Upper lobe of right lung (tissue), 1 donor: ENCODE measurements at places on chromosomes 2 and 18.

- no peak overlapping the region for H3K4me3 ChIP-seq
- H3K36me3 ChIP-seq, result no peaks in the 10 kb centered on the region
- peaks cover 4% of the 10 kb centered on the region for H3K4me1 ChIP-seq
- H3K27ac ChIP-seq, result no peak overlapping the region
- no peaks in the 10 kb centered on the region for H3K27me3 ChIP-seq
- no peak for DNase-seq
Observed at GRCh38 chr2:160042054-160042453, 20.4 kb downstream of the PLA2R1 start.

DNA sequence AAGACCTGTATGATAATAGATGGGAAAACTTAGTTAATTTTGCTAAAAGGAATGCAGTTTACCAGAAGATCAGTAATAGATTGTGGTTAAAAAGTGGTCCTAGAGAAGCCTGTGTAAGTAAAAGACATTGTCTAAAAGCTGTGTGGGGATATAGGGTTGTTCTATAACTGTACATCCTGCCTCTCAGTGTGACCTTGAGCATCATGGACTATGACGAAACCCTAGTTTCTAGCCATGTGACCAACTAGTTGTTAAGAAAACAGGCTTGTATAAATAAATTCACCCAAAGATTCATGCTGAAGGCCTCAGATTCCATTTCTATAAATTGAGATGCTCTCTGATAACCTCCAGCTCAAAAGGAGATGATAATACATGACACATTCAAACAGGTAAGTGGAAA is 160.7 kb downstream of the IKZF2 start:
- DNase-seq, result no peak
- H3K36me3 ChIP-seq, result no peaks in the 10 kb centered on the region
- no peaks in the 10 kb centered on the region for H3K27me3 ChIP-seq
- H3K27ac ChIP-seq, result no peak overlapping the region

DNA sequence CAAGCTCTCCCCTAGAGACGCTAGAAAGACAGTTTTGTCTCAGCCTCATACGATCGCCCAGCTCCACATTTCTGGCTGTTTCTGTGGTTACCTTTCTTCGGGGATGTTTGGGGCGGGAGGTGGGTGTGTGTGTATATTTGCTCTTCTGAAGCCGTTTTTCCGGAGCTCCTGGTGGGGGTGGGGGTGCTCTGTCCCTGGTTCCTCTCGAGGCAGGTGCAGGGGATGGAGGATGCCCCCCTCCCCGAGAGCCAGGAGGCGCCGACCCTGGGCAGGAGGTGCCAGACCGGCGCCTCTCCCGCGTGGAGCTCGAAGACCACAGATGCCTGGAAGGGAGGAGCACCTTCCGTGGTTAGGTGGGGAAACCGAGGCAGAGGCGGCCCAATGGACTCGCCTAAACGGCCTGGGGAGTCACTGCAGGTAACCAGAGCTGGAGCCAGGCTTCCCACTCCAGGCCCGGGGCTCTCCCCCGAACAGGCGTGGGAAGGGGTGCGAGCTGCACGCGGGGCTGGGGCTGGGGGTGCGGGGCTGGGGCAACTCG is 694 bp upstream of the HPCAL1 start:
- no peak for DNase-seq
- H3K27me3 ChIP-seq, result no peaks in the 10 kb centered on the region
- H3K4me3 ChIP-seq, result peak overlapping the region; percentile 83
- H3K27ac ChIP-seq, result peak overlapping the region; percentile 88
- H3K4me1 ChIP-seq, result peaks cover 49% of the 10 kb centered on the region
- no peaks in the 10 kb centered on the region for H3K36me3 ChIP-seq

GRCh38 chr18:63073481-63073880 is 246.1 kb downstream of the BCL2 start:
- H3K27ac ChIP-seq, result no peak overlapping the region
- peaks cover 5% of the 10 kb centered on the region for H3K4me1 ChIP-seq
- no peak overlapping the region for H3K4me3 ChIP-seq
- no peaks in the 10 kb centered on the region for H3K36me3 ChIP-seq
- H3K27me3 ChIP-seq, result no peaks in the 10 kb centered on the region

DNA sequence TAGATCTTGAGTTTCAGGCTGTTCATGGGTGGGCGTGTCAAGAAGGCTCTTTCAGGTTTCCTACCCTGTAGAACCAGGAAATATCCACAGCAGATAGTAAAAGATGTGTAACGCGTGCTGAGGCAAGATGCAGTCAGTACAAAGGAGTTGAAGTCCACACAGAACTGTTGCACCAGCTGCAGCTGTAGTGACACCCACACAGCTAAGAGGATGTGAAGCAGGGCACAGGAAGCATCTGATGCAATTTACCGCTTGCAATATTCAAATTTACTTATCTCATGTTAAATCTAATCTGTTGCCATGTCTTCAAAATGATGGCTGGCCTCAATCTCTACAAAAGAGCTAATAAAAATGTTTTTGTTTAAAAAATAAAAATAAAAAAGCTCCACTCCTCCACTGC is 132.8 kb downstream of the ARHGAP15 start:
- no peak overlapping the region for H3K4me3 ChIP-seq
- H3K27ac ChIP-seq, result no peak overlapping the region
- no peaks in the 10 kb centered on the region for H3K36me3 ChIP-seq
- no peak for DNase-seq
- no peaks in the 10 kb centered on the region for H3K27me3 ChIP-seq

DNA sequence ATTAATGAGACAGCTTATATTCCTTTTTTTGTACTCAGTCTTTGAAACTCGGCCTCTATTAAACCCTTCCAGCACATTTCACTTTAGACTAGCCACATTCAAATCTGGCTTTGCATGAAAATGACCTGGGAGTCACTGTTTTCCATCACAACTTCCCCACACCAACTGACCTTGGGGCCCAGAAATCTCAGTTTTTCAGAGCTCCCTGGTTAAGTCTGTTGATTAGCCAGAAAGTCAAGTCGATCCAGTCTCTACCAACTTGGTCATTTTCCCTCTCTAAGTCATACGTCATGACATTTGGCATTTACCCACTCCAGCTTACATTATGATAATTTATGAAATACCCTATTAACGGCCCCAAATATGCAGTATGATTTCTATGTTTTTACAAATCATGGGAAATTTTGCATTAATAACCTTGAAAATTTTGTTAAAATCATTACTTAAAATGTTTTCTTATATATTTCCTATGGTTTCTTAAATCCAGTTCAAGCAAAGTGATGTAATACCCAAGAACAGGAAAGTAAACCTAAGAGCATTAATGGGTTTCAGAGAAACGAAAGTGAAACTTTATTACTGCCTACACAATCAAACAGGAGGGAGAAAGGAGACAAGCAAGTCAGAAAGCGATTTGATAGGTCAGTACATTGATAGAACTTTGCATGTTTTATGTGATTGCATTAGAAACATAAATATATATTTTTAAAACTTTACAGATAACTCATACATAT is 77.1 kb downstream of the SPATS2L start:
- H3K27ac ChIP-seq, result peak overlapping the region; percentile 39
- peaks cover 32% of the 10 kb centered on the region for H3K4me1 ChIP-seq
- no peak for DNase-seq
- peak overlapping the region; percentile 15 for H3K4me3 ChIP-seq
- no peaks in the 10 kb centered on the region for H3K36me3 ChIP-seq
- no peaks in the 10 kb centered on the region for H3K27me3 ChIP-seq

GRCh38 chr2:30488012-30488659 is 41.1 kb downstream of the LCLAT1 start:
- H3K27me3 ChIP-seq, result no peaks in the 10 kb centered on the region
- H3K4me1 ChIP-seq, result peaks cover 13% of the 10 kb centered on the region
- DNase-seq, result no peak
- no peaks in the 10 kb centered on the region for H3K36me3 ChIP-seq
- H3K4me3 ChIP-seq, result no peak overlapping the region

DNA sequence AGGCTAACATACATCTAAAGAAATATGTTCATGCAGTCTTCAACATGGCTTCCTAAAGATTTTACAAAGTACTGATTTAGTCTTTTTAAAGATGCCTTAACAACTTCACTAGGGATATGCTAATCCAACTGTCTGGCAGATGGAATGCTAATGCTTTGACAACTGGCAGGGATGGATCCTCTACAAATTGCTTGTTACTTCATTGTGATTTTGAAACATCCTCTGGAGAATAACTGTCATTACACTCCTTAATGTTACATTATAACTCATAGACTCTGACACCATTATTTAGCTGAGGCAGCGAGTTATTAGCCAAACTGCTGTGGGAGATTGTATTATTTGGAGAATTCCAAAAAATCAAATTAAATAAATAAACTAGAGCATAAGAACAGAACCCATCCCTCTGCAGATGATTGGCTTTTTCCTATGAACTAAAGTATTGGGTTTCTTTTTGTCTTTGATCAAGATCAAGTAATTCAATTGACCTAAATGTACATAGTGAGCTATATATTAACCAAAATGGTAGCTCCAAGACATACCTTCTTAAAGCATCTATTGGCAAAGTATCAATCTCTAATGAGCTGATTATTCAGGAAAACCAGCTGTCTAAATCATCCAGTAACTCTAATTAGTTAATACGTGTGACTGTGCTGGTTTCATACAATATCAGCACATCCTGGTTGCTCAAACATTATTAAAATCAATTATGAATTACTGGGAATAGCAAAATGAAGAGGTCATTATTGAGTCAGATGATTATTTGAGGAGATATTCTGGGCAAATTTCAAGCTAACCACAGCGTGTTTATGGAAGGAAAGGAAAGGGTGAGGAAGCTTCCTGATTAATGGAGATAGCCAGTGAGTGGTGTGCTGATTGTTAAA is 321.3 kb upstream of the TFPI start:
- H3K36me3 ChIP-seq, result no peaks in the 10 kb centered on the region
- no peak overlapping the region for H3K4me3 ChIP-seq
- no peak overlapping the region for H3K27ac ChIP-seq
- no peaks in the 10 kb centered on the region for H3K27me3 ChIP-seq
- DNase-seq, result no peak

DNA sequence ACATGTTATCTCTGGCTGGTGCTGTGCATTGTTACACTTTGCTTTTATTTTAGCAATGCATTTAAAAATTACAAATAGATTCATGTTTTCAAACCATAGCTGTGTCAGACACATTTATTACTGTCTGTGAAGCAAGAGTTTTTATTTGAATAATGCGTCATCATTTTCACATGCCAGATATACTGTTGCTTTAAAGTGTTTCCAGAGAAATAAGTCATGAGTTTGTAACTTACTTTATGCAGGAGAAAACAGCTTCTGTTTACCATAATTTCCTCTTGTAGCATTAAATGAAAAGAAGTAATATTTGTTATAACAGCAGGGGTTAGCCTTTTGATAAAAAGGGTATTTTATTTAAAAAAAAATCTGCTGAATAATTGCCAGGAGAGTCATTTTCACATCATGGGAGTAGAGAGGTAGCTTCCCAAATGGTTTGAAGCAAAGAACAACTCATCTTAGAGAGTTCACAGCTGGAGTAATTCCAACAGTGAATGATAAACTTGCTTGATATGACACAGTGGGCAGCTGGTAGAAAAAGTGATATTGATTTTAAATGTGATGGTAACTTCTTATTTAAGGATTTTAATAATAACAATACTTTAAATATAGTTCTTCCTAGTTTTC is 1274.5 kb upstream of the CRIM1 start:
- H3K4me1 ChIP-seq, result no peaks in the 10 kb centered on the region
- no peaks in the 10 kb centered on the region for H3K27me3 ChIP-seq
- no peaks in the 10 kb centered on the region for H3K36me3 ChIP-seq
- no peak overlapping the region for H3K27ac ChIP-seq

DNA sequence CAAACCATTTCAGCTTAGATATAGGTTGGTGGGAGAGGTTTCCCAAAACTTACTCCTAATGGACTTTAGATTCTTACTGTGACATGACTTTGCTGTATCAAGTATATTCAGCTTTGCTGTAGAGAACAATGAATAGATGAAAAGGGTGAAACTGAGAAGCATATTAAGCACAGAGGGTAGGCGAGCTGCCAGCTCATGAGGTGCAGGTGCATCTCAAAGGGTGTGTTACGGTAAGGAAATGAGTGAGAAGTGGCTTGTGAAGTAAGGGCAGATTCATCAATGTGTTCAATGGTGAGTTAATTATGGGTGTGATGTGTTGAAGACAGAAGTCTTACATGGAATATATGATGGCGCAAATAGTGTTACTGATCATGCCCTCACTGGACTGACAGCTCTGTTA is 49.3 kb downstream of the CD8B2 start:
- DNase-seq, result no peak
- H3K4me3 ChIP-seq, result no peak overlapping the region
- H3K27me3 ChIP-seq, result no peaks in the 10 kb centered on the region
- no peak overlapping the region for H3K27ac ChIP-seq

DNA sequence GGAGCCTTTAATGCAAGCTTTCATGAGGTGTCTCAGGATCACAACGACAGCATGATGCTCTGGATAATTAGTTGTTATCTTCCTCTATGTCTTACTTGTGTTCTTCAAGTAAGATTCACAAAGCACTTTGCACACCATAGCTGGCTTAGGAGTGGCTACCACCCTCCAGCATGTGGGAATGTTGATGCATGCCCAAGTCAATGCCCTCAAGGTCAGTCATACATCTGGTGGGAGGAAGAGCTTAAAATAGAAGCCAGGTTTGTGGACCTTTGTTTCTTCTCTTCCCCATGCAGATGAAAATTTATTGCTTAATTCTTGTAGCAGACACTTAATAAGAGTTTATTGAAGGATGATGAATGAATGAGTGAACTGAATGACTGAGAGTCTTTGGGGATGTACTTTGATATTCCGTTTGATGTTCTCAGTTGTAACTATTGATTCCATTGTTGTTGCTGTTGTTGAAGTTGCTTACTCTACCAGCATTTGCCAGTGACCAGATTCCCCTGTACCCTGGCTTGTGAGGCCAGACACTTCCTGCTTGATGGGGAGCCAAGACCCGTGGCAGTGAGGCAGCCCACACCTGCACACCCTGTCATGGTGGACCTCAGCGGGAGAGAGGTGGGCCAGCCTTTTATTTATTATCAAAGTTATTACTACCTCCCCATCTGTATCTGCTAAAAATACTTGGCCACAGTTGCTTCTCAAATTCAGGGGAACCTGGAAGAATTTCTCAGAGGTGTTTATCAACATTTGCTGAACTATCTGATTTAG is 137.8 kb downstream of the LAMA3 start:
- H3K36me3 ChIP-seq, result no peaks in the 10 kb centered on the region
- no peak overlapping the region for H3K4me3 ChIP-seq

DNA sequence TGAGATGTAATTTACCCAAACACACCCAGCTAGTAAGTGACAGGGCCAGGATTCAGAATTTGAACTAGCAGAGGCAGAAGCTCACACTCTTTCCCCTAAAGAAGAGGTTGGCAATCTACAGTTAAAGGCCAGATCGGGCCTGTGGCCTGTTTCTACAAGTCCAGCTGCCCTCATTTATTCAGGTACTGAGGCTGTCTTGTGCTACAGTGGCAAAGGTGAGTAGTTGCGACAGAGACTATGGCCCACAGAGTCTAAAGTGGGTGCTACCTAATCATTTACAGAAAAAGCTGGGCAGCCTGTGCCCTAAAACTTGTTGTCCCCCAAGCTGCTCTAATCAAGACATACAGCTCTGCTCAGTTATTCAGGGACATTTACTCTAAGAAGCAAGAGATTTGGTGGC is 86.8 kb downstream of the RTN4 start:
- no peaks in the 10 kb centered on the region for H3K27me3 ChIP-seq
- no peak for DNase-seq
- H3K4me3 ChIP-seq, result no peak overlapping the region
- peaks cover 14% of the 10 kb centered on the region for H3K4me1 ChIP-seq
- peak overlapping the region; percentile 9 for H3K27ac ChIP-seq
- H3K36me3 ChIP-seq, result no peaks in the 10 kb centered on the region

GRCh38 chr18:26133652-26134051 is at the start of gene PSMA8:
Gene PSMA8, plus strand, starts transcription at chr18:26133869. Its CDS starts 97 bp downstream, at chr18:26133966.
- DNase-seq, result peak; percentile 68
- H3K27ac ChIP-seq, result no peak within 1 kb of the TSS
- H3K4me1 ChIP-seq, result no peaks in the 10 kb centered on the region
- no peak within 1 kb of the TSS for H3K4me3 ChIP-seq
- no peaks in the 10 kb centered on the region for H3K27me3 ChIP-seq
- H3K36me3 ChIP-seq, result no peaks in the 10 kb centered on the region
